ENCODE measurements at places on chromosomes 7 and 10. TPM values are rescaled to one million over a fixed set of nuclear protein-coding genes. Genes with fewer than 3 reads are reported as not detected.

SAMD9L gene
- 10.5 TPM for total RNA-seq

MNX1 gene
- not detected for total RNA-seq

DNA sequence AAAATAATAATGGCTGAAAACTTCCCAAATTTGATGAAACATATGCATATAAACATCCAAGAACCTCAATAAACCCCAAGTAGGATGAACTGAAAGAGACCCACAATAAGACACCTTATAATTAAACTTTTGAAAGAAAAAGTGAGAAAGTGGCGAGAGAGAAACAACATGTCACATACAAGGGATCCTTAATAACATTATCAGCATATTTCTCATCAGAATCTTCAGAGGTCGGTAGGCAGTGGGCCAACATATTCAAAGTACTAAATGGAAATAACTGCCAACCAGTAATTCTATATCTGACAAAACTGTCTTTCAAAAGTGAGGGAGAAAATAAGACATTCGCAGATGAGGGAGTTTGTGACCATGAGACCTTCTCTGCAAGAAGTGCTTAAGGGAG is 16.6 kb upstream of the CCDC6 start:
- H3K4me3 ChIP-seq = no peak overlapping the region
- no peak overlapping the region for H3K27ac ChIP-seq
- no peak for DNase-seq
- no peaks in the 10 kb centered on the region for H3K36me3 ChIP-seq

GRCh38 chr10:30990351-30990750 is 41.3 kb downstream of the ZNF438 start:
- H3K36me3 ChIP-seq = peaks cover 2% of the 10 kb centered on the region
- no peak overlapping the region for H3K4me3 ChIP-seq
- H3K4me1 ChIP-seq = peaks cover 29% of the 10 kb centered on the region

DNA sequence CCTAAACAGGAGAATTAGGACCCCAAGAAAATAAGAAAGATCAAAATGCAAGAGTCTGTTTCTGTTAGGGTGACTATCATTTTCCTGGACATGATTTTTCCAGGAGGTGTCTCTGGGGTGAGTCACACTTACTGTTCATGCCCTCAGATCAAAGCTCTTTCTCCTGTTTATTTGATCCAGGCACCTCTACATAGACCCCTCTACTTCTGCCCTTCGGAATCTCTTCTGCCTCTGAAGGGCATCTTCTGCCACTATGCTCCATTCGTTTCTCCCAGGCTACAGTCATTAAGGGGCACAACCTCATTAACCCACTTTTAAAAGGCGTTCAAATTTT is 1328.0 kb downstream of the GATA3 start:
- no peak overlapping the region for H3K27ac ChIP-seq

GRCh38 chr7:117875566-117875965 is 2.3 kb upstream of the CTTNBP2 start:
- H3K27me3 ChIP-seq = peaks cover 35% of the 10 kb centered on the region
- H3K4me3 ChIP-seq = no peak overlapping the region
- H3K36me3 ChIP-seq = no peaks in the 10 kb centered on the region
- DNase-seq = no peak
- H3K27ac ChIP-seq = no peak overlapping the region
- peaks cover 12% of the 10 kb centered on the region for H3K4me1 ChIP-seq

GRCh38 chr7:121307021-121307574 is 21.7 kb upstream of the WNT16 start:
- H3K36me3 ChIP-seq = no peaks in the 10 kb centered on the region
- no peak for DNase-seq
- H3K27ac ChIP-seq = no peak overlapping the region
- peaks cover 6% of the 10 kb centered on the region for H3K27me3 ChIP-seq
- no peak overlapping the region for H3K4me3 ChIP-seq

DNA sequence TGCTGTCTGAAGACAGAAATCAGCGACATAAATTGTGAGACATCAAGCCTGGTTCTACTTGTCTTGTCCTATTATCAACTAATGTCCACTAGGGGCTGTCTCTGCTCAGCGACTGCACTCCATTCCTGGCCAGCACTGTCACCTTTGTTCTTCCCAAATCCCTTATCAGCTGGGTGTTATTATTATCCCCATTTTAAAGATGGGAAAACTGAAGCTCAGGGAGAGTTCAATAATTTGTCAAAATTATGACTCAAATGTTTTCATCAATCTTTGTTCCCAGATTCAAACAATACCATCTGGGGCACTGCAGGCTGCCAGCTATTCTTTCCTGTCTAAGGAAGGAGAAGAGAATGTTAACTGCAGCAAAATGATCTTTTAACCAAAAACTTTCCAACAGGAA is 431.6 kb upstream of the NFE2L3 start:
- H3K4me3 ChIP-seq = no peak overlapping the region
- H3K27ac ChIP-seq = no peak overlapping the region
- no peaks in the 10 kb centered on the region for H3K4me1 ChIP-seq
- peak; percentile 37 for DNase-seq
- H3K27me3 ChIP-seq = no peaks in the 10 kb centered on the region

- H3K27ac ChIP-seq = no peak overlapping the region
- no peak for DNase-seq
- no peaks in the 10 kb centered on the region for H3K36me3 ChIP-seq
- no peaks in the 10 kb centered on the region for H3K27me3 ChIP-seq
- no peaks in the 10 kb centered on the region for H3K4me1 ChIP-seq
These were observed 296.8 kb downstream of the PCLO start for GRCh38 chr7:82865856-82866255.

GRCh38 chr7:135409845-135410542 is 99.9 kb downstream of the CNOT4 start:
- H3K4me3 ChIP-seq = no peak overlapping the region
- no peak for DNase-seq
- H3K27me3 ChIP-seq = no peaks in the 10 kb centered on the region
- H3K27ac ChIP-seq = no peak overlapping the region

RADIL gene
- total RNA-seq = 2.5 TPM

SOSTDC1 gene
- not detected for total RNA-seq

EPHB6 gene
- 2.9 TPM for total RNA-seq

SHH gene
- not detected for total RNA-seq

IFIT5 gene
- total RNA-seq = 3.2 TPM

FGFBP3 gene
- 0.38 TPM for total RNA-seq

GRCh38 chr10:25912866-25913265 is 21.2 kb upstream of the MYO3A start:
- no peaks in the 10 kb centered on the region for H3K4me1 ChIP-seq
- H3K4me3 ChIP-seq = no peak overlapping the region
- no peak for DNase-seq
- H3K27ac ChIP-seq = no peak overlapping the region

CALCR gene
- not detected for total RNA-seq

OPN4 gene
- not detected for total RNA-seq

PLEKHA1 gene
- 58.8 TPM for total RNA-seq

DNA sequence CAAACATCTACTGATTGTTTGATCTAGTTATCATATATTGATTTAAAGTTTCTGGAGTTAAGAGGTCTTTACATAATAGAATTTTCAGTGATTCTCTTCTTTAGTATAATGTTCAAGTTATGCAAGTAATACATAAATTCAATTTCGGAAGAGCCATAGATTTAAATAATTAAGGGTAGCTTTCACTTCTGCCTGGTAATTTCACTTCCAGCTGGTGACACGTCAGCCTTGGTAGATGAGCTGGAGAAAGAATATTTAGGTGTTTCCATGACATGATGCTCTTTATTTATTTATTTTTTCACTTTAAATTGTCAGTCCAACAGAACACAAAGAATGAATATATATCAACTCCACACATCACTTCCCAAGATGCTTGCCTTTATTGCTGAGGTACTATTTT is 5.2 kb upstream of the OTUD1 start:
- H3K27ac ChIP-seq = no peak overlapping the region
- H3K27me3 ChIP-seq = no peaks in the 10 kb centered on the region
- no peaks in the 10 kb centered on the region for H3K36me3 ChIP-seq
- H3K4me3 ChIP-seq = no peak overlapping the region
- DNase-seq = no peak

DNA sequence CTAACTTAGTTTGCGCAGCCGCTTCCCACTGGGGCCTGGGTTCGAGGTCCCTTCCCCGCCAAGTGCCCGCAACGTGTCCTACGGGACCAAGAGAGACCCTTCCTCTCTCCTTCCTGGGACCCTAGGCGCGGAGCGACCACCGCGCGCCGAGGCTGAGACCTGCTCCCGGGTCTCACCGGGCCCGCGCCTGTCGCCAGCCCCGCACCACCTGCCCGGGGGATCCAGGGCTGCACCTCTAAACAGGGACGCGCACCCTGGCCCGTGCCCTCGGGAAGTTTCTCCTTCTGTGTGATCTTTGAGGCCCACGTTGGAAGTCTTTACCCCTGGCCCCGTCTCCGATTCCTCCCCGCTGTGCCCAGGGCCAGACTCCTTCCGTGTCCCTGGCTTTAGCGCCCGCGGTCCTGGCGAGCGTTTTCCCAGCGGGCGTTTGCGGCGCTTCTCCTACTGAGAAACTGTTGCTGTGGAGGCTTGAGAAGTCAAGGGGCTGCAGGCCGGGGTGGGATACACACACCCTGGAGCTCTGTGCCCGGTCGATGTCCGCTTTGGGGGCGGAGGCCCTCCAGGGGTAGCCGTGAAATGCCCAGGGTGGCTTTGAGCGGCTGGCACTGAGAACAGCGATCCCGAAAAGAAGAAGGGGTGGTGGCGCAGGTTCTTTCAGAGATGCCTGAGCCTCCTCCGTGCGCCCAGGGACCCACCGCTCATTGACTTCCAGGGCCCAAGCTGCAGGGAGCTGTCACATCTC is 575 bp downstream of the PLPP4 start:
- DNase-seq = no peak
- peak overlapping the region; percentile 33 for H3K4me3 ChIP-seq

DNA sequence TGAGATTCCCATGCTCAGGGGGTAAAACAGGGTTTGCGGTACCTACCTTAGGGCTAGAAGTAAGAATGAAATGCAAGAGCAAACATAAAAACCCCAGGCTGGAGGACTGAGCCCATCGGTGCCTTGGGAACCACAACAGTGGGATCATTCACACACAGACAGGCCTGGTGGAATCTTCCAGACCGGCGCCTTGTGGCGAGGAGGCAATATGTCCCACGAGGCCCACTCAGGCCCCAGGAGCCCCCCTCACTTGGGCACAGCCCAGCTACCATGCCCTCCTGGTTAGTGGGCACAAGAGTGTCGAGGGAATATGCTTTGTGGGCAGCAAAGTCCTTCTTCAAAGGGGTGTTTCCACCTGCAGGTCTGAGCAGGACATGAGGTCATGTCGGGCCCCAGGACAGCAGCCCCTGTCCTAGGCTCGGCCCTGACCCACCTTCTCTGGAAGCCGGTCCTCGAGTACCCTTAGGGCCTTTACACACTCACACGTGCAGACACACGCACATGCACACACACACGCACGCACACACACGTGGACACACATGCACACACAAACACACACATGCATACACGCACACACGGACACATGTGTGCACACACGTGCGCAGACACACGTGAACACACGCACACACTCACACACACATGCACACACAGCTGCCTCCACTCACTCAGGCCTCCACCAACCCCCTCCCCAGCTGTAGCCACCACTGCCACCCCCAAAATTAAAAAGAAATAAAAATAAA is 51.5 kb upstream of the MYL10 start:
- no peak overlapping the region for H3K4me3 ChIP-seq
- peaks cover 11% of the 10 kb centered on the region for H3K4me1 ChIP-seq
- no peaks in the 10 kb centered on the region for H3K27me3 ChIP-seq
- H3K36me3 ChIP-seq = no peaks in the 10 kb centered on the region

- no peak overlapping the region for H3K4me3 ChIP-seq
- H3K27me3 ChIP-seq = no peaks in the 10 kb centered on the region
- DNase-seq = peak; percentile 55
- H3K36me3 ChIP-seq = peaks cover 2% of the 10 kb centered on the region
- H3K27ac ChIP-seq = no peak overlapping the region
These were observed 16.6 kb downstream of the STMP1 start for GRCh38 chr7:135678612-135679575.

SH2B2 gene
- 0.25 TPM for total RNA-seq

DNA sequence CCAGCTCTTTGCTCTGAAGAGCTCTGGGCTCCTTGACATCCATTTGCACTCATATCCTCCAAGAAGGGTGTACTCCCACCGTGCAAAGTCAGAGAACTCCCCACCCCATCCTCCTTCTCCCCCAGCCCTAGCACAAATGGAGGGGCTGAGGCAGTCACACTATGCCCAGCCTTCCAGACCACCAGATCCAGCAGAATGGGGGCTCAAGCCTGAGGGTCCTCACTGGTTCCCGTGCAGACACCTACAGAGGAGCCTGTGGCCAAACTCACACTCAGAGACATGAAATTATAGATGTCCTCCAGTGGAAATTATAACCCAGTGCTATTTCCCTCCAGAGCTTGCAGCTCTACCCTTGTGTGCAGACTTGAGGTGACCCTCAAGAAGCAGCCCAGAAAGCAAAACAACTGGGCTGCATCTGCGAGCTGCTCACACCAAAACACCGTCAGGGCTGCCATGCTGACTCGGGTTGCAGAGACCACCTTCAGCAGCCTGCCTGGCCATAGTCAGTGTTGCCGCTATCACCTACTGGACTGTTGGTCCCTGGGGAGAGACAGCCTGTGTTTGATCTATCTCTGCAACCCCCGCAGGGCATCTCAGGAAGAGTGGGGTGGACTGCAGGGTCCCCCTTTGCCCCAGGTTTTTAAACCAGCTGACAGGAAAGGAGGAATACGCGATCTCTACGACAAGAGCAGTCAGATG is 7.4 kb downstream of the ZNF488 start:
- H3K4me1 ChIP-seq = no peaks in the 10 kb centered on the region
- H3K27me3 ChIP-seq = peaks cover 15% of the 10 kb centered on the region
- DNase-seq = no peak
- no peak overlapping the region for H3K4me3 ChIP-seq
- H3K27ac ChIP-seq = no peak overlapping the region

NRCAM gene
- total RNA-seq = 49.0 TPM

DNA sequence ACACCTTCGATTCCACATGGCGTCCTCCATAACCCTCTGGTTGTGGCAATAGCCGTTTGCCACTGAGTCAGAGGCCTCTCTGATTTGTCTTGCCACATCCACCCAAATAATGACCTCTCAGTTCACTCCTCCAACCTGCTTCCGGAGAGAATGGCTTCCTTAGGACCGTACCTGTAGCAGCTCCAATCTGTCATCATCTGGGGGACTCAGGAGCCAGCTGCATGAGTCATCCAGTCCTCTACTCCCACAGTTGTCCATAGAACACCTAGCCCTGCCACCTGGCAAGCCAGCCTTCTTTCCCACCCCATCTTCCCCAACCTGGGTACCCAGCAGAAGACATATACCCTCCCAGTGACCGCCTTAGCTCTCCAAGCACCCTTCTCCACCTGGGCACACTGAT is 64.4 kb upstream of the MXI1 start:
- no peak for DNase-seq
- H3K27ac ChIP-seq = no peak overlapping the region
- peaks cover 14% of the 10 kb centered on the region for H3K4me1 ChIP-seq
- H3K27me3 ChIP-seq = peaks cover 28% of the 10 kb centered on the region
- H3K36me3 ChIP-seq = no peaks in the 10 kb centered on the region

C1QL3 gene
- total RNA-seq = not detected

IQUB gene
- total RNA-seq = not detected

MYO3A gene
- not detected for total RNA-seq

- no peaks in the 10 kb centered on the region for H3K36me3 ChIP-seq
- H3K27ac ChIP-seq = no peak overlapping the region
- DNase-seq = no peak
These were observed 76.2 kb upstream of the APBB1IP start for GRCh38 chr10:26361971-26362370.

SPDYE9 gene
- not detected for total RNA-seq

OLAH gene
- total RNA-seq = 0.51 TPM

- no peak overlapping the region for H3K27ac ChIP-seq
- H3K4me3 ChIP-seq = no peak overlapping the region
- H3K36me3 ChIP-seq = no peaks in the 10 kb centered on the region
These were observed 62.1 kb upstream of the SHH start for GRCh38 chr7:155874411-155874810.

GNAT3 gene
- total RNA-seq = not detected

All from endothelial cell of umbilical vein (primary cell).